ENCODE measurements at places on chromosomes 12 and 14. TPM values are rescaled to one million over a fixed set of nuclear protein-coding genes. Genes with fewer than 3 reads are reported as not detected.

PTCSC3 gene
- not detected for total RNA-seq

RIN3 gene
- 104 TPM for total RNA-seq

PTHLH gene
- not detected for total RNA-seq

GZMH gene
- 15.3 TPM for total RNA-seq

CCNB1IP1 gene
- total RNA-seq, result 23.0 TPM

DNAH10 gene
- 0.19 TPM for total RNA-seq

NTF3 gene
- not detected for total RNA-seq

Measured in T-cell (primary cell).